Activated CD4-positive, alpha-beta T cell treated with anti-CD3 and anti-CD28 coated beads, Interleukin-2, amount 50 U/mL, for 4 hours (primary cell): ENCODE measurements at places on chromosomes 4 and X.
A peak's percentile ranks its signal among the peaks of the same experiment; 100 is the strongest.

DNA sequence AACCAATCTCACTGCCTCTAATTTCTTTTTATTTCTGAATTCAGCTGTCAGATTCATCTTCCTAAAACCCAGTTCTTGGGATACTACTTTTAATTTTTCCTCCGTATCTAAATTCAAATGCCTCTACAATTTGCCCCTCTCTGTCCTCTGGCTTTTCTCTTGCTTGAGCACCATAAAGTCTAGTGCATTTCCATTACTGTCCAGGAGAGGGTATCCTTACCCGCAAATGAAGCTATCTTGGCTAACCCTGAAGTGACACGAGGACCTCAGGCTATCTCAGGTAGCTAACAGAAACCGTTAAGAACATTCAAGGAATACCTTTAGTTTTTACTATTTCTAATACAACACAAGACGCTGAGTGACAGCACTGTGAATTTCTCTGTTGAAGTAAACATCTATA lies 49.4 kb upstream of the PRR32 start:
- no peak for DNase-seq

DNA sequence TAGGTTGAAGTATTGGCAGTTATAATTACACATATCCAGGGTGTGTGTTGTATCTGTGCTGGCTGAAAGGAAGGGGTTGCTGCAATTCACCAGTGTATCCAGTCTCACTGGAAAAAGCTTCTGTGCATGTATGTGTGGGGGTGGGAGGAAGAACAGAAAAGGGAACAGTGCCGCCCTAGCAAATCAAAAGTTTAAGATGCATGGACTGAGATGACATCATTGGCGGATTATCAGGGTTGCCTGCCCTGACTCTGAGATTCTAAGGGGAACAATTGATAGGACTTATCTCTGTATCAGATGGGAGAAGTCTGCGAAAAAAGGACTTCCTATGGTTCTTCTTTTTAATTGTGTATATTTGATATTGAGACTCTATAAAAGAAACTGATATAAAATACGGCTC lies 3.5 kb downstream of the SLC25A43 start:
- DNase-seq = no peak

GRCh38 chrX:118360429-118361125 lies 14.7 kb downstream of the WDR44 start:
- no peak for DNase-seq

DNA sequence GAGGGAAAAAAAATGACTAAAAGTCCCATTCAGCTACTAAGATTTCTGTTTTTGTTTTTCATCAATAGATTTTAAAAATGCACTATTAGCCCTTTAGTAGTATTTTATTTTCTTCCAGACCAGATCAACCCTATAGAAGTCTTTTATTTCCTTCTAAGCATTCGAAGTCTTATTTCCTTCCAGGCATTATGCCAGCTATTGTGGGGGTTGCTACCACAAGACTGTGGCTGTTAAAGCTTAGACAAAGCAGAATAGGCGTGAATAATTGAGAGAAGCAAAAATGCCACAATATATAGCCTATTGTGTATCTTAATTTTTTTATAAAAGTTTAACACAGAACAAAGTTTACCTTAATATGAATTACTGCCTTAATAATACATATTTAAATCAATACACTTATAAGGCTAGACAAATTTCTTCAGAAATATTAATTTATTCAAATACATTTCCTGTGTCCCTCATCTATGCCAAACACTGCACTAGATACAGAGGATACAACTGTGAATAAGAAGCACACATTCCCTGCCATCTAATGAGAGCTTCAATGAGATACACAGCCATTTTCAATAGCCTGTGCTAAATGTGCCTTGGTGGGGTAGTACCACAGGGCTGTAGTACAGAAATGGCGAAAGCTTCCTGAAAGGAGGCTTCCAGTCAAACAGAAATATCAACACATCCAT lies 33.1 kb downstream of the SLC10A7 start:
- no peak for DNase-seq

- no peak for DNase-seq
Observed at GRCh38 chrX:119539872-119540271, 25.3 kb downstream of the STEEP1 start.

GRCh38 chr4:62087706-62088105 lies 887.6 kb downstream of the ADGRL3 start:
- no peak for DNase-seq

- DNase-seq = no peak
Observed at GRCh38 chr4:10283761-10284160, 167.2 kb upstream of the WDR1 start.

- DNase-seq = no peak
Observed at GRCh38 chr4:100016191-100016590, 66.1 kb upstream of the H2AZ1 start.

- DNase-seq = no peak
Observed at GRCh38 chr4:84417997-84418709, 80.9 kb downstream of the NKX6-1 start.

GRCh38 chrX:48976086-48976485 lies 4.4 kb upstream of the KCND1 start:
- DNase-seq = no peak

DNA sequence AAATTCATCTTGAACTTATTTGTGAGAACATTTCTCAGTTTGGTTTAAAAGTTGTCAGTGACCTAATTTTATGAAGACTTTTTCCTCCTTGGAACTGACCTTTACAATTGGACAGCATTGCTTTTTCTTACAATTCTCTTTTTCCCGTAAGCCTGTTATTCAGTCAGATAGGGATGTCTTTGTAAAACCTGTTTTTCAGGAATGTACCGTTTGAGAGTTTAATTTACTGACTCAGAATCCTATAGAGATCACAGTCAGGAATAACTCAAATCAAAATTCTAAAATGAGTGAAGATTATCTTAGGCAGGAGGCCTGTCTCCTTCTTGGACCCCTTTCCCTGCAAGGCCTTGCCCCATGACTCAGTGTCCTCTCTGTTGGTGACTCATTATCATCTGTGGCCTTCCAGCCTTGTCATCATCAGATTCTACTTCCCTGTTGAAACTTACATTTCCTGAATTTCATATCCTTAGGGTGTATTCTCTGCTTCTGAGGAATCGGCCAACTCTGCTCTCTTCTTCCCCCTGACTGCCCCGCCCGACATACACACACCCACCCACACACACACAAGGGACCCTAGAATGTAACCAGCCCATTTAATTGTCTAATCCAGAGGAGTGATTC lies 99.8 kb downstream of the ARHGAP10 start:
- DNase-seq = no peak

- no peak for DNase-seq
Observed at GRCh38 chrX:113473418-113473817, 632.8 kb upstream of the AMOT start.

DNA sequence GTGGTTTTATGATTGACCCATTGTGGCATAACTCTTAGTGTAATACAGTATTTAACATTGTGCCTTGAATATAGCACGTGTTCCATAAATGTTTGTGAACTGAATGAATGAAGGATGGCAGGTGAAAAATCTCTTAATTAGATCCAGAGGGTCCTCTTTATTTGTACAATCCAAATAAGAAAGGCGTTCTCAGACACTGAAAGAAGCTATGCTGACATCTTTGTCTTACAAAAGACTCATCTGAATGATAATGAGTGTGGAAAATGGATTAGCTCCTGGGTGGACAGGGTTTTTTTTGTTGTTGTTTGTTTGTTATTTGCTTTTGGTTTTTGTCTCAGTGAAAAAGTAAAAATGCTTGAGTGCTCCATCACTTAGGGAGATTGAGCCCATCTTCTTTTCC lies 62.7 kb downstream of the NEUROG2 start:
- DNase-seq = no peak

- no peak for DNase-seq
Observed at GRCh38 chr4:183635321-183635720, 23.7 kb downstream of the RWDD4 start.

GRCh38 chr4:39543034-39543433 lies 15.8 kb upstream of the UGDH start:
- DNase-seq = no peak

GRCh38 chr4:76748649-76749048 lies 149.3 kb downstream of the SOWAHB start:
- no peak for DNase-seq

DNA sequence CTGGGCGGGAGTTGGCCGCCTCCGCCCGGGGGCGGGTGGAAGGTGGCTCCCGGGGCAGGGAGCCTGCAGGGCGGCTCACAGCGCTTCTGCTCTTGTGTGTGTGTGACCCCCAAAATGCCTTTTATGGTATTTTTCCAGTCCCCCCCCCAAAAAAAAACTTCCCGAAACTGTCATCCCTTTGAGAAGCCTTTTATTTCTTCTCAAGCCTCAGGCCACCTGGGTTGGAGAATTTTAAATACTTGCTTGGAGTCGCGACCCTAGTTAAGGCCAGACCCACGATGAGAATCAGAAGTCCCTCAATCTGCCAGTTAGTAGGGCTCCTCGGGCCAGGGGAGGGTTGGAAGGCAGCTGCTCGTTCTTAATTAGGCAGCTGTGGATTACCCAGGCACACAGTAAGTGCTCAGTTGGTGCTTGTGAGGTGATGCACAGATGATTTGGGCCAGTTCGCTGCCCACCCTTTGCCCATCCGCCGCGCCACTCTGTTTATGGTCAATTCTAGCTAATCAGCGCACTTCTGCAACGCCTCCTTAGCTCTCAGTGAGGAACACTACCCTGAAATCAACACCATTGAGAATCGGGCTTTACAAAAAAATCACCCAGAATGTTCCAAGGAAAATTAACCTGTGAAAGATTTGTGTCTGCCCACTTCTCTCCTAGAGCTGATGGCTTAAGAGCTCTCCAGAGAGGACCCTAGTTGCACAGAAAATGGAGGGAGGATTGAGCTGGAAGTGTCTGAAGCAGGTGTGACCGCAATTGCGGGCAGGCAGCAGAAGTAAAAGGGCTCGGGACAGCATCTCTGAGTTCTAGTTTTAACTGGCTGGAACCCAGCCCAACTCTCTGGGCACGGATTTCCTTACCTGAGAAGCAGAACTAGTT lies 648 bp upstream of the SCD5 start:
- no peak for DNase-seq

GRCh38 chr4:1469043-1469442 lies 62.8 kb upstream of the NKX1-1 start:
- DNase-seq = no peak

- no peak for DNase-seq
Observed at GRCh38 chrX:23228950-23229448, 105.7 kb upstream of the PTCHD1 start.

GRCh38 chr4:8871417-8872401 lies at the start of gene HMX1:
Gene HMX1 (minus strand): TSS chr4:8871839. CDS start chr4:8871614, 225 bp downstream.
- no peak for DNase-seq

- no peak for DNase-seq
Observed at GRCh38 chr4:183449193-183449882, 4.9 kb downstream of the CDKN2AIP start.

DNA sequence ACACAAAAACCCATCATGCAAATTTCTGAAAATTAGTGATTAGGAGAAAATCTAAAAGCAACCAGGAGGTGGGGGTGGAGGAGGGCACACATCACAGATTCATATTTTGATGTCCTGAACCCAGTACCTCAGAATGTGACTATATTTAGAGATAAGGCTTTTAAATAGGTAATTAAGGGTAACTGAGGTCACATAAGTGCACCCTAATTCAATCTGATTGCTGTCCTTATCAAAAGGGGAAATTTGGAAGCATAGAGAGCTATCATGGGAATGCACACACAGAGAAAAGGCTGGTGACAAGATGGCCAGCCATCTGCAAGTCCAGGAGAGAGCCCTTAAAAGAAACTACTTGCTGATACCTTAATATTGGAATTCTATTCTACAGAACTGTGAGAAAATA lies 281.8 kb upstream of the UGT8 start:
- no peak for DNase-seq

GRCh38 chr4:45646885-45647590 lies 476.8 kb downstream of the GABRG1 start:
- DNase-seq = no peak

GRCh38 chrX:154526901-154527675 lies 11.1 kb upstream of the FAM3A start:
- peak; percentile 55 for DNase-seq

DNA sequence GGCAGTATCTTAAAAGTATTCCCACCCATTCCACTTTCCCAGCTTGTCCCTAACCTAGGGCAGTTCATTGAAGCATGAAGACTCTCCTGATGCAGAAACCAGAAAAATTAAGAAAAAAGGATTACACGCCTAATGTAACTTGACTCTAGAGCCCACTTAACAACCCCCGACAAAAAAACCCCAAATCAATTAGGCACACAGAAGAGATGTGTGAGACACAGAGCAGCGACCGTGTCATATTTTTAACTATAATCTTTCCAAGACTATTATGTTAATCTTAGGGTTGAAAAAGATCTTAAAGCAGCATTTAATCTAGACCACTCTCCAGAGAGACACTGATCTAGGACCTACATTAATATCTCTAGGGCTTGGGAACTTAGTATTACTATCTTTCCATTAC lies 1.3 kb downstream of the YTHDC1 start:
- DNase-seq = no peak

DNA sequence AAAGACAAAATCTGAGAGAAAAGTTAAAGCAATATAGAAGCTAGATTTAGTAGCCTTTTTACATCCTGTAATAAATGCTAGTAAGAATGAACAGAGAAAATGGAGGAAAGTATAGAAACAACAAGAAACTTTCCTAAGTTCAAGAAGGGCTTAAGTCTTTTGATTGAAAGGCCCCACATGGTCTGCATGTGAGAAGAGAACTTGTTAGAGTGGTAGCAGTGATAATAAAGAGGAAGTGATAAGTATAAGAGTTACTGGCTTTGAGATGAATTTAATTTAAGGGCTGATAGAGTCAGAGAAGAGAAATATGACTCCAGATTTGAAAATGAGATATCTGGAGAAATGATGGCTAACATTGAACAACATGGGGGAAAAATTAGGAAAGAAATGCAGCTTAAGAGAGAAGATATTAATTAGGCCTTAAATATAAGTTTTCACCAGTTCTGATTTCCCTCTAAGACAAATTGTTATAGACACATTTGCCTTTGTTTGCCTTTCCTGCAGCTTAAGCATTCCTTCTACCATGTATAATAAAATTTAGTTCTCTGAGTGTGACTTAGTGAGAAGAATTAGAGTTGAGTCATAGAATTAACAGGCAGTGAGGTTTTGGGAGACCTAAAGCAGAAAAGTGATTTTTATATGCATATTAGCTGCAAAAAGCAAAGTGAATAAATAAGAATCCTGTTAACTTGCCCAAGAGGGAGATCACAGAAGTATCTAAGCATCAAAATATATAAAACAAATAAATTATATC lies 18.4 kb downstream of the ZFX start:
- DNase-seq = no peak
